ENCODE measurements at places on chromosomes 2 and 18.

GRCh38 chr2:162086904-162087303, 12.9 kb upstream of the DPP4 start:
- DNase-seq, result no peak

- no peak for DNase-seq
These were observed 115.0 kb downstream of the EN1 start for GRCh38 chr2:118732432-118732831.

- DNase-seq, result peak; percentile 56
These were observed 18.4 kb upstream of the CPO start for GRCh38 chr2:206920951-206921350.

DNA sequence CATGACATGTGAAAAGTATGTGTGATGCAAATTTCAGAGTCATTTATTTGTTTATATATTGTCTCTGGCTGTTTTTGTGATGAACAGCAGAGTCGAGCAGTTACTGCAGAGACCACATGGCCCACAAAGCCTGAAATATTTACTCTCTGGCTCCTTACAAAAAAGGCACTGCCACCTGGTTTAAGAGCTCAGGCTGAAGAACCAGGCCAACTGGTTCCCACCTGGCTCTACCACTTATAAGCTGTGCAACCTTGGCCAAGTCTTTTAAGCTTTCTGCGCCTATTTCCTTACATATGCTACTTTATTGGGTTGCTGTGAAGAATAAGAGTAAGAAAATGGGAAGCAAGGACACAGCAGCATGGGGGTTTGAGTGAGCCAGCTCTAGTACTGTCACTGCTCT, 207.6 kb downstream of the L3MBTL4 start:
- DNase-seq, result no peak

GRCh38 chr2:38164881-38165280, 88.9 kb upstream of the CYP1B1 start:
- DNase-seq, result no peak

DNA sequence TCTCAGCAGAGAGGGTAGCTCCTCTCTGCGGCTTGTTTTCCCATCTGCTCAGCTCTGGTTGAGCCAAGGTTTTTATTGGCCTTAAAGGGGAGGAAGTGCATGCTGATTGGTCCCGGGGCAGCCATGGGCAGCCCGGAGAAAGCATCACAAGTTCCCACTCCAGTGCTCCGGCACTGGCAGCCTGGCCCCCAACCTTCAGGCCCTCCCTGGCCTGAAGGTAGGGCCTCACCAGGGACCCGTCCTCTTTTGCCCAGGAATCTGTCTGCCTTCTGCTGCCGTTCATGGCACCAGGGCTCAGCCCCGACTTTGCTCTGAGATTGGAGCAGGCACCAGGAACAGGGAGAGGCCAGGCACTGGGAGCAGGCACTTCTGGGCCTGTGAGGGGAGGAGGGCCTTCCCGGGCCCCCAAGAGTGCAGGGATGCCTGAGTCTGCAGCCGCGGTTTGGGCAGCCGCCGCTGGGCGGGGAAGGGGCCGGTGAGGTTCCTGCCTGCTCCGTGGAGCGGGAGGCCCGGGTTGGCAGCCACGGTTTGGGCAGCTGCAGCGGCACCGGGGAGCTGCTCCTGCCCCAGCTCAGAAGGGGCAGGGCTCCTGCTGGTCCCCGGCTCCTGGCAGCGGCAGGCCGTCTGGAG, 17.5 kb upstream of the ILKAP start:
- no peak for DNase-seq

DNA sequence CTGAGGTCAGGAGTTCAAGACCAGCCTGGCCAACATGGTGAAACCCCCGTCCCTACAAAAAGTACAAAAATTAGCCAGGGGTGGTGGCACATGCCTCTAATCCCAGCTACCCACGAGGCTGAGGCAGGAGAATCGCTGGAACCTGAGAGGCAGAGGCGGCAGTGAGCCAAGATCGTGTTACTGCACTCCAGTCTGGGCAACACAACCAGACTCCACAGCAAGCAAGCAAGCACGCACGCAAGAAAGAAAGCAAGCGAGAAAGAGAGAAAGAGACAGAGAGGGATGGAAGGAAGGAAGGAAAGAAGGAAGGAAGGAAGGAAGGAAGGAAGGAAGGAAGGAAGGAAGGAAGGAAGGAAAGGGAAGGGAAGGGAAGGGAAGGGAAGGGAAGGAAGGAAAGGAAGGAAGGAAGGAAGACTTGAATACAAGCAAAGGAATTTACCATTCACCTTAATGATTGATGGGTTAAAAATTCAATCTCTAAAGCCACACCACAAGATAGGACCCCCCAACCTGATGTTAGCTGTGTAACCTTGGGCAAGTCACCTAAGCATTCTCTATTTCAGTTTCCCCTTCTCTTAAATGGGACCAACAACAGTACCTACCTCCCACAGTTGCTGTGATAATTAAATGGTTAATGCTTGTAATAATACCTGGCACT, 181.7 kb downstream of the ATAD2B start:
- DNase-seq, result no peak

DNA sequence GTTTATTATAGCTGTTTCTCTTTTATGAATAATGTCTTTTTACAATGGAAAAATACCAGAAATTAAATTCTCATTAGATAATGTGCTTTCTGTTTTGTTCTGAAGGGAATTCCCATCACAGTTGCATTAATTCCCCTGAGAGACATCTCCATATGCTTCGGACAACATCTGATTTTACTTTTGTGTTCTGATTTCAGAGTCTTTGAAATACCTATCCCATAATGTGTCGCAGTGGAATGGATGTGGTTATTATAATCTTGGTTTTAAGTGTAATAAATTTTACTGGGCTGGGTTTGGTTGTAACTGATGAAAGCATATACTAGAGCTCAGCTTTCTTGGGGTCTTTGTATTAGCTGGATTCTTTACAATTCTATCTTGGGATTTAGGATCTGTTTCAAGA, 12.5 kb downstream of the SPTBN1 start:
- DNase-seq, result no peak

DNA sequence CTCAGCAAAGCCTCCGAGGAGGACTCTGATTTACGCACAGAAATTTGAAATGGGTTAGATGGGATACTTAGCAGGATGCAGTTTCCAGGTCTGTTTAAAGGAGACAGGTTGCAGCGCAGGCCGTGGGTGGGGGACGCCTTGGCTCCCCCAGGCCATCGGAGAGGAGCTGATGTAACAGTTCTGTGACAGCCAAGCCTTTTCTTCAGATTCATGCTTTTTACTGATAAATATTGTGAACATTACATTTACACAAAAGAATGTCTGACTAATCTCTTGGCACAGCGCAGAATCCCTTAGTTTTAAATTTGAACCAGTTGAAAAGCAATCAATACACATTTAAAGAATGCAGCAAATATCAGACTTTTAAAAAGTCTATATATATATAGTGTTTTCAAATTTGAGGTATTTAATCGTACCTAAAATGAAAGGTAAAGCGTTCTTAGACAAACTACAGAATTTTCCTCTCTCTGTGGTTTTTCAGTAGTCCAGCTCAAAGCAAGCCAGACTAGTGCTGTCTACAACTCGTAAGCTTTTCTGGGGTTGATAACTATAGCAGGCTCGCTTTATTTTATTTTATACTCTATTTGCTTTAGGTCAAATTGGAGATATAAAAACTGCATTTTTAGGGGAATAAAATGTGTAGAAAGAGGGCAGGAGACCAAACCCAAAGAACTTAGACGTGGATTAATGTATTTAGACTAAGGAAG, 221.9 kb downstream of the PIEZO2 start:
- no peak for DNase-seq

- DNase-seq, result no peak
These were observed 10.7 kb upstream of the RNF103 start for GRCh38 chr2:86634352-86634751.

Data from hematopoietic multipotent progenitor cell treated with erythropoietin and hydrocortisone succinate and interleukin-3 and kit ligand, for 6 days (in vitro differentiated cells).